ENCODE measurements at places on chromosomes 16 and 17.

DNA sequence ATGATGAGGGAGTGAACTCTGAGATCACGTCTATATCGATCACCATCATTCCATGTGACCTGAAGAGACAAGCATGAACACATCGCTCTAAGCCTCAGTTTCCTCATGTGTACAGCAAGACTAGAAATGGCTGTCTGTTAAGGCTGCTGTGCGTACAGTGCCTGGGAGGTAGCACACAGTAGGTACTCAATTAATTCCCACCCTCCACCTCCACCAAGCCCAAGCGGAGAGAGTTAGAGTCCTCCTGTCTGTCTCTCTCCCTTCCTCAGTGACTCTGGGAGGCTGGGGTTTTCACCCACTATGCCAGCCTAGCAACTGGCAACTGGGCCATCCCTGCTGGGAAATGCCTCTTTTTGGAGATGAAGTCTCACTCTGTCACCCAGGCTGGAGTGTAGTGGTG is 318.3 kb upstream of the CCL2 start:
- DNase-seq, result no peak

DNA sequence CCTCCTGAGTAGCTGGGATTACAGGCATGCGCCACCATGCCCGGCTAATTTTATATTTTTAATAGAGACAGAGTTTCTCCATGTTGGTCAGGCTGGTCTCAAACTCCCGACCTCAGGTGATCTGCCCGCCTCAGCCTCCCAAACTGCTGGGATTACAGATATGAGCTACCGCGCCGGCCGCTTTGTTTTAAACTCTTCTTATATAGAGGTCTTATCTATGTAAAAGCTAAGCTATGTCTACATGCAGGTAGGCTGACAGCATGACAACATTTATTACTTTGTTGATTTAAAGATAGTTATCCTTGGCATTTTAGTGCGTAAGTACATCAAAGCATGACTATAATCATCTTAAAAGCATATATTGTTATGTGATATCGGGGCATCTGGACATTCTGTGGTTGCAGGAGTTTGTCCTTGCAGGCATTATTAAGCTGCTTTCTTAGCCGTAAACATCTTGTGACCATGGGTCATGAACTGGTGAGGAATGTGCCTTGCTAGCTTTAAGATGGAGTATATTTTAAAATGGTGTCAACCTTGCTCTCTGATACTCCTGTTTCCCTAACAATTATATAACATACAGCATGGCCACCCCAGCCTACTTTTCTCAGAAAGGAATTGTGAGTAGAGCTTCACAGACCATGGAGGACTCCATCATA is 45.8 kb upstream of the TAOK1 start:
- DNase-seq, result no peak

GRCh38 chr17:73936908-73937627 is 266.4 kb upstream of the RPL38 start:
- DNase-seq, result no peak

- DNase-seq, result peak; percentile 95
Observed at GRCh38 chr16:87062569-87063442, 254.4 kb downstream of the C16orf95 start.

DNA sequence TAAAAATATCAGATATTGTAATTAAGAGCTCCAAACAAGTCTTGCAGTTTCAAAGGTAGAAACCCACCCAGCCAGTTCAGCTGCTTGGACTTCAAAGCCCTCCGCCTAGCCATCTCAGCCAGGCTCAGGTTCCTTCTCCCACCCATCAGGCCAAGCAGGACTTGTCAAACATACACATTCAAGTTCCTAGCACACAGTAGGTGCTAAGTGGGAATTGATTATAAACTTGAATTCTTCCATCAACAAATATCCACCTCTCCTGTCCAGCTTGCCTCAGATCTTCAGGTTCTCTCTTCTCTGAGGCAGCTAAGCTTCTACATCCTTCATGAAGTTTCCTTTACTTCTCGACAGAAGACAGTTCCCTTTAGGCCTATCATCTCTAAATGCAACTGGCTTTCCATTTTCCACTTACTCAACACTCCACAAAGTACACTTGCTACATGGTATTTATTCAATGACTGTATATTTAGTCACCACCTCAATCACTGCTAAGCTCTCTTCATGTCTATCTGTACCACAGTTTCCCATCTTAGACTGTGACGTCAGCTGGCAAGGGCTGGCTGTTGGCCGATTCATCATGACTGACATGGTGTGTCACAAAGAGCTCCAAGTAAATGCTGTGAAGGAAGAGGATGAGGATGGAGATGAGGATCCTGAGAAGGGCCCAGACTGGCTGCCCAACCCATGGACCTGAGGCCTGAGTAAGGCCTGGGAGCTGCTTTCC is 13.3 kb upstream of the COG7 start:
- peak; percentile 60 for DNase-seq

DNA sequence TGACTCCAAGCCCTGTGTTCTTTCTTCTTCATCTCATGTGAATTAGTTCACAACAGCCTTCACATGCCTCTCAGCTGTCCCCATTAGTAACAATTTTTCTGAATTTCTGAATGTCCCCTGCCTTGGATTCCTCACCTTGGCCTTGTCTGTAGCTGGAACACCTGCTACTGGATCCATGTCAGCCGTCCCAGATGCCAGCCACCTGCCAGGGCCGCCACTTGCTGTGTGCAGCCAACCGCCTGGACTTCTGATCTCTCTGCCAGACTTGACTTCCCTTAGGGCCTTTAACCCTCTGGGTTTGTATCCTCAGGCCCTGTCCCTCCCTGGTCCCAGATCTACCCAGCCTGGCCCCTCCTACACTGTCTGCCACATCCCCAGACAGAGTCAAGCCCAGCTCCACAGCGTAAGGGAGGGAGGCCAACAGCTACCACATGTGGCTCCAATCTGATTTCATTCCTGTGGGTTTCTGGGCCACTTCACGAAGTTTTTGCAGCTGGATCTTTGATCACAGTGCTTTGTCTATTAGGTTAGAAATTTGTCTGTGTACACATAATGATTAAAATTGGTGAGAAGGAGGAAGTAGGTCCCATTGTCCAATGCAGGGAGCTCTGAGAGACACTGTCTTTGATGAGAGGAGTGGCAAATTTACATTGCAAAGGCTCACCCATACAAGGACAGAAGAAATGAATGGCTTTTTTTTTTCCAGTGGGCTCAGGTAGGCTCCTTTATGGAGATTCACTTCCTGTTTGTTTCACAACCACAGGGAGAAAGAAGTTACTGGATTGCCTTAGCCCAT is 15.3 kb downstream of the MPP2 start:
- no peak for DNase-seq

GRCh38 chr17:62802561-62803205 is 5.4 kb downstream of the MARCHF10 start:
- no peak for DNase-seq

GRCh38 chr16:58615280-58615679 is 14.3 kb downstream of the CNOT1 start:
- no peak for DNase-seq

DNA sequence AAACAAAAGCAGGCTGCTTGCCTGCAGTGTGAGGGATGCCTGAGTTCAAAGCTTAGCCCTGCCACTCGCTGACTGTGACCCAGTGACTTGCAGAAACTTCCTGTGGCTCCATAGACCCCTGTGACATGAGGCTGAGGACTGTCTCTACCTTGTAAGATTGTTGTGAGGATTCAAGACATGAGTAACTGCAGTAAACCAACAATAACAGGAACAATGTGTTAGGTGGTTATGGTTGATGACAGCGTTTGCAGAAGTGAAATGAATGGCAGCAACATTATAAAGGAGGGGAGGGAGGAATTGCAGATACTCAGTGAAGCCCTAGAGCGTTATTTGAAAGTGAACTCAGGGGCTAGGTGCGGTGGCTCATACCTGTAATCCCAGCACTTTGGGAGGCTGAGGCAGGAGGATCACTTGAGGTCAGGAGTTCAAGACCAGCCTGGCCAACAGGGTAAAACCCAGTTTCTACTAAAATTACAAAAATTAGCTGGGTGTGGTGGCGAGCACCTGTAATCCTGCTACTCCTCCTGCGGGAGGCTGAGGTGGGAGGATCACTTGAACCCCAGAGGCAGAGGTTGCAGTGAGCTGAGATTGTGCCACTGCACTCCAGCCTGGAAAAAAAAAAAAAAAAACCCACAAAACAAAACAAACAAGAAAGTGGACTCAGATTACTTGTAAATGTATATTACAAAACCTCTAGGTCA is 33.5 kb upstream of the EMP2 start:
- DNase-seq, result no peak

GRCh38 chr17:43220511-43221125 is 7.8 kb downstream of the CCDC200 start:
- DNase-seq, result no peak

- no peak for DNase-seq
Observed at GRCh38 chr17:57458718-57459285, 202.5 kb downstream of the MSI2 start.

- no peak for DNase-seq
Observed at GRCh38 chr17:78523934-78524655, 53.1 kb downstream of the DNAH17 start.

DNA sequence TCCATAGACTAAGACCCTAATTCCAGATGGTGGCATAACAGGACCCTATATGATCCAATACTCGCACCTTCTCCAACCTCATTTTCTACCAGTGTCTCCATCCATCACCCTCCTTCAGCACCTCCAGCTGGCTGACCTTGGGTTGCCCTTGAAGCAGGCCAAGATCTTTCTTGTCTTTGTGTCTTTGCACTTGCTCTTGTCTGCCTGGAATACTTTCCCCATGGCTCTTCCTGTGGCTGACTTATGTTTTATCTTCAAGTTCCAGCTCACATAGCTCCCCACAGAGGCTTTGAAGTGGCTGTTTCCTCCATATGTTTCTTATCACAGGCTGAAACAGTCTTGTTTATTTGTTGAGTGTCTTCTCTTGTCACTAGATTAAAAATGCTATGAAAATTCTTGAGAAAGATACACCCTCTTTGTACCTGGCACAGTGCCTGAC is 29.6 kb upstream of the MMD start:
- no peak for DNase-seq

GRCh38 chr17:58330997-58331814 is 2.6 kb upstream of the TSPOAP1 start:
- DNase-seq, result no peak

DNA sequence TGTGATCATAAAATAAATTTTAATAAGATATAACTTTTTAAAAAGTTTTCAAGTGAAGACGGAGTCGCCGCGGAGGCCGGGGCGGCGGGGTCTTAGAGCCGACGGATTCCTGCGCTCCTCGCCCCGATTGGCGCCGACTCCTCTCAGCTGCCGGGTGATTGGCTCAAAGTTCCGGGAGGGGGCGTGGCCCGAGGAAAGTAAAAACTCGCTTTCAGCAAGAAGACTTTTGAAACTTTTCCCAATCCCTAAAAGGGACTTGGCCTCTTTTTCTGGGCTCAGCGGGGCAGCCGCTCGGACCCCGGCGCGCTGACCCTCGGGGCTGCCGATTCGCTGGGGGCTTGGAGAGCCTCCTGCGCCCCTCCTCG is at the start of gene FOXC2:
FOXC2 (plus strand) TSS at position 229 of the 365 bp plus-strand sequence. CDS start 507 bp downstream, outside the sequence.
- DNase-seq, result peak; percentile 97

DNA sequence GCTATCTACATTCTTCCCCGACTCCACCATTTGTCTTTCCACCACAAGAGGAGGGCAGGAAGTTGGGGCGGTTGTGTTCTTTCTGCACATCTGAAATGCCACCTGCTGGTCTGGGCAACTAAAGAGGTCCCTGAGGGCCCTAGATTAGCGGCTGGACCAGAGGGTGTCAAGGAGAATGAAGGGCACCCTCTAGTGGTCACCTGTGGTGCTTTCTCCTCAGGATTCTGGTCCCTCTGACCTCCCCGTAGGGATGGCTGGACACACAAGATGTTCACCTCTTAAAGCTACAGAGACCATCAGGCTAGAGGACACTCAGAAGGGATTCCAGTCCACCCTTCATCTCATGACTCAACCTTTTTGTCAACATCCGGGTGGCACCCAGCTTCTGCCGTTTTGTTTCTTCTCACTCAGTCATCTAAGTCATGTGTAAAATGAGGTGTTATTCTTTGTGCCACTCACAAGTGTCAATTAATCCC is 2.9 kb upstream of the SCIMP start:
- DNase-seq, result peak; percentile 40

- no peak for DNase-seq
Observed at GRCh38 chr17:46929413-46929812, 6.5 kb downstream of the GOSR2 start.

GRCh38 chr17:78661093-78661770 is 84.0 kb upstream of the DNAH17 start:
- no peak for DNase-seq

DNA sequence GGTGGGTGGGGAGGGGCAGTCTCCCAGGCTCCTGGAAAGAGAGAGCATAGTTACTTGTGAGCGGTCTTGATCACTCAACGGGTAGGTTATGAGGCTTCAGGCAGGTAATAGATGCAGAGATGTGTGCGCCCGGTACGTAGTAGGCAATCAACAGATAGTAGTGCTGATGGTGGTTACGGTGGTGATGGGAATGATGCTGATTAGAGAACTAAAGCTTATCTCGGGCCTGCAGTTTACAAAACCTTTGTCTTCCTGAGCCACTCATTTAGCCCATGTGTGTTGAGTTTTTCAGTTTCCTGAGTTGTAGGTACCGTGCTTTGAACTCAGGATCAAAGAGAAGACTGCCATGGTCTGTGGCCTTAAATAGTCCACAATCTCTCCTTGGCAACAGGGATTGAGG is 401.0 kb downstream of the SNX29 start:
- DNase-seq, result no peak

GRCh38 chr16:88651989-88652761 is 1.3 kb upstream of the CYBA start:
- no peak for DNase-seq

GRCh38 chr16:73010150-73010676 is 37.7 kb downstream of the ZFHX3 start:
- no peak for DNase-seq

GRCh38 chr16:375927-376816 is 5.6 kb downstream of the PGAP6 start:
- no peak for DNase-seq

DNA sequence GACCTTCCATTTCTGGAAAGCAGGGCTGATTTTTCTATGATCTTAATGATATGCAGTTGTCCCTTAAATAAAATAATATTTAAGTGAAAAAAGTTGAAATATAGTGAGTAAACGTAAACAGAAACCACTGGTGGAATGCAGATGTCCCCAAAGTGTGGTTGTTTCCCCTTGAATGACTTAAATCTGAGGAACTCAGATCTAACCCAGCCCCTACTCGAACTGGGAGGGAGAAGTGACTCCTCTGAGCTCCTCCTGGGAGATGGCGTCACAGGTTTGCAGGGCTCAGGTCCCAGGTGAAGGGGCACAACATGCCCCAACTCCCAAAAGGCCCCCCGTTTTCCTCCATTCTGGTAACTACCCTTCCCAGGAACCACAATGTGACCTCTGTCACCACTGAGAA is 142.8 kb downstream of the IRF8 start:
- DNase-seq, result no peak

GRCh38 chr17:61343576-61343975 is 56.1 kb upstream of the TBX2 start:
- DNase-seq, result no peak
